ENCODE measurements at places on chromosomes 5 and 9.

GRCh38 chr9:131727795-131728545, 11.9 kb downstream of the RAPGEF1 start:
- DNase-seq = peak; percentile 23

- no peak for DNase-seq
Measured at GRCh38 chr5:116178925-116179324, 94.1 kb downstream of the COMMD10 start.

DNA sequence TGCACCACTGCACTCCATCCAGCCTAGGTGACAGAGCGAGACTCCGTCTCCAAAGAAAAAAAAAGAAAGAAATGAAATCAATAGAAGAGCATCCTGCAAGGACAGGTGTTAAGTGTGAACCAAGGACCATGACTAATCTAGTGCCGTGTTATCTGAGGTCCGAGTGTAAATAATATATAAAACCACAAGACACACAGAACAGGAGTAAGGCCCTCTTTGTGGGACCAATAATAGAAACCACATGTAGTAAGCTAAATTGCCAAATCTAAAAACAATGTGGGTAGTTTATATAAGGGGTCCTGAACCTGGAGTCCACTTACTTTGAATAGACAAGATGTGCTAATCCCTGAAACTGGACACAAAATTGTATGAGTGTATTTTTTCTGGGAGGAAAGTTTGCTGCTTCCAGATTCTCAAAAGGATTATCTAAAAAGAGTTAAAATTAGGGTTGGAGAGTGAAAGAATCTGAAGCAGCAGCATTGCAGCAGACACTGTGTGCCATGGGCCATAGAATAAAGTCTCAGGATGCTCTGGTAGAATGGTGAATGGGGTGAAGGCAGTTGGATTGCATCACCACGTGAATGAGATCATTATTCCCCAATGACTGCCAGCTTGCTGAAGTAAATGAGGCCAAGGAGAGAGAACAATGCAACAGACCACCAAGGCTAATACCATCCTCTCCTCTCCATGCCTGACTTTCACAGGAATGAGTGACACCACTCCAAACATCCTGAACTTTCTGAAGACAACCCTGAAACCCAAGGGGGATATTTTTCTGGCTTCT, 222.7 kb downstream of the DCP2 start:
- DNase-seq = no peak

DNA sequence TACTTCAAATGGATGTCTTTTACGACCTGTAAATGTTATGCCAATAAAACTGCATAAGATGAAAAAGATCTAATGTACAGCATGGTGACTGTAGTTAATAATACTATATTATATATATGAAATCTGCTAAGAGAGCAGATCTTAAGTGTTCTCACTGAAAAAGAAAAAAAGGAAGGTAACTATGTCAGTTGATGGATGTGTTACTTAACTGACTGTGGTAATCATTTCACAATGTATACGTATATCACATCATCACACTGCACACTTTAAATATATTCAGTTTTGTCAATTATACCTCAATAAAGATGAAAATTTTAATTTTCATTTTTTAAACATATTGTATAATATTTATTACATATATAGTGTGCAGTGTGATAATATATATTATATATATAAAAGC, 31.9 kb downstream of the THBS4 start:
- DNase-seq = no peak

- DNase-seq = no peak
Measured at GRCh38 chr5:56383761-56384160, 150.6 kb upstream of the ANKRD55 start.

- peak; percentile 28 for DNase-seq
Measured at GRCh38 chr9:2493109-2493508, 128.5 kb upstream of the VLDLR start.

GRCh38 chr5:8213701-8214240, 344.8 kb downstream of the MTRR start:
- no peak for DNase-seq

- no peak for DNase-seq
Measured at GRCh38 chr5:14295610-14296009, 152.5 kb downstream of the TRIO start.

GRCh38 chr9:136049491-136050265, 45.4 kb downstream of the NACC2 start:
- DNase-seq = no peak

GRCh38 chr5:122908662-122909061, 63.2 kb downstream of the SNX24 start:
- no peak for DNase-seq

DNA sequence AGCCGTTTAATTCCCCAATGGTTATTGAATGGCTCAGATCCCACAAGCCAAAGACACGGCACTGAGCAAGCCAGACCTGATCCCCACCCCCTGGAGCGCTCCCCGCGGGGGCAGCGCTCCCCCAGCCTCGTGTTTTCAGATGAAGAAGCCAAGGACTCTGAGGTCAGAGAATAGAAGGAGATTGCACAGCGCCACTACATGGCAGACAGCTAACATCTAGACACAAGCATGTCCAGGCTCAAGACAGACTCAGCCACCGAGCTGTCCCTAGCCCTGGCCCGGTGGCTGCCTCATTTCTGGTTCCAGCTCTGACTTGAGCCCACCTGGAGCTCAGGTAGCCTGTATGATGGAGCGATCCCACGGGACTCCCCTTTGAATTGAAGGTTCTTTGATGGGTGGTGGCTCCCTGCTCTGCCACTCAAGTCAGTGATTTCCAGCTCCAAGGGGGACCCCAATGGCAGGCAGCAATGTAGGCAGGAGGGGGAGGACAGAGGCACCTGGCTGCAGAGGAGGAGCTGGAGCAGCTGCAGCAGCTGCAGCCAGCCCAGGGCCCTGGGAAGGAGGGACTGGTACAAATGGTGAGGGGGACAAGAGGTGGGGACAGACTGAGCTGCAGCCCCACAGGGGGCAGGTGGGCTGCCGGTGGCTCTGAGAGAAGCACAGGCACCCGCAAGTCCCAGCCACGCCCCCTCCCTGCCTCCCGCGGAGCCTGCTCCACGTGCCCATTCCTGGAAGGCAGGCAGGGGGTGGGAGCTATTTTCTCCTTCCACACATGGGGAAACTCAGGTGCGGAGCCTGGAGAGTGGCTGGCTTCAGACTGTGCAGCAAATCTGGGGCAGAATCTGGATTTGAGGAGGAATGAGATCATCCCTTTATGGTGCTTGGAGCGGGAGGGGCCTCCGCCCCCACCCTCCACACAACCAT, 40.2 kb downstream of the NTNG2 start:
- no peak for DNase-seq

GRCh38 chr9:114935119-114935518, 4.7 kb upstream of the TNFSF8 start:
- no peak for DNase-seq

DNA sequence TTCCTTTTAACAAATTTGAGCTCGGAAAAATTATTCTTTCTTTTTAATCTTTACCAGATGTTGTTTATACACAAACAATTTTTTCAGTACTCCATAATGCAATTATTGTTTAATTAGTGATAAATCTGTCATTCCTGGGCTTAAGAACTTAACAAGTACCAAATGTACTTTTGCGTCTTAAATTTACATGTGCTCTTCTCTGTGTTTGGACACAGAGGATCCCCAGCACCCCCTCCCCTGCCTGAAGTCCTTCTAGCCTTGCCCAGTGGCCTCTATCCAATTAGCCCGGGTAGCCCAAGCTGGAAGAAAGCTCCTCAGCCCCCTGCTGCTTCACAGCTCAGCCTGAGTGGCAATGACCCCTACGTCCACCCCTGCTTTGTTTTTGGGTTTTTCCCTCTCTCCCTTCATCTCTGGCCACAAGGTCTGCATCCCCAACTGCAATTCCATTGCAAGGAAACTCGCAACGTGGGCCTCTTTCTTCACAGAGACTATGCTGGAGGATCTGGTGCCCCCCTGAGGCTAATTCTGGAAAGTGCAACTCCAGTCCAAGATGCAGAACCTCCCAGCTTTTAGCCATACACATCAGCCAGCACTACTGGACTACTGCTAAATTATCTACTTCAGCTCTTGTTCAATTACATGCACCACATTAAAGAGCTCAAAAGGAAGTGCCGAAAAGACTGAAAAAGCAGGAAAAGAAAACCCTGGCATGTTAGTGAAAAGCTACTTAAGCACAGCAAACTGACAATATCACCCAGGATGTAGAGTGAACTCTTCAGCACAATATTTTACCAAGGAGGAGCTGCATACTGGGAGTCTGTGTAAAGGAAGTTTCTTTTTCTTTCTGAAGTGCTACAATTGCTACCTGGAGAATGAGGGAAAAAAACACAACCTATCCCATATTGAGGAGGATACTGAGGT, 186.2 kb downstream of the FANCC start:
- peak; percentile 54 for DNase-seq

- DNase-seq = no peak
Measured at GRCh38 chr9:136198605-136199083, 6.3 kb downstream of the LHX3 start.

DNA sequence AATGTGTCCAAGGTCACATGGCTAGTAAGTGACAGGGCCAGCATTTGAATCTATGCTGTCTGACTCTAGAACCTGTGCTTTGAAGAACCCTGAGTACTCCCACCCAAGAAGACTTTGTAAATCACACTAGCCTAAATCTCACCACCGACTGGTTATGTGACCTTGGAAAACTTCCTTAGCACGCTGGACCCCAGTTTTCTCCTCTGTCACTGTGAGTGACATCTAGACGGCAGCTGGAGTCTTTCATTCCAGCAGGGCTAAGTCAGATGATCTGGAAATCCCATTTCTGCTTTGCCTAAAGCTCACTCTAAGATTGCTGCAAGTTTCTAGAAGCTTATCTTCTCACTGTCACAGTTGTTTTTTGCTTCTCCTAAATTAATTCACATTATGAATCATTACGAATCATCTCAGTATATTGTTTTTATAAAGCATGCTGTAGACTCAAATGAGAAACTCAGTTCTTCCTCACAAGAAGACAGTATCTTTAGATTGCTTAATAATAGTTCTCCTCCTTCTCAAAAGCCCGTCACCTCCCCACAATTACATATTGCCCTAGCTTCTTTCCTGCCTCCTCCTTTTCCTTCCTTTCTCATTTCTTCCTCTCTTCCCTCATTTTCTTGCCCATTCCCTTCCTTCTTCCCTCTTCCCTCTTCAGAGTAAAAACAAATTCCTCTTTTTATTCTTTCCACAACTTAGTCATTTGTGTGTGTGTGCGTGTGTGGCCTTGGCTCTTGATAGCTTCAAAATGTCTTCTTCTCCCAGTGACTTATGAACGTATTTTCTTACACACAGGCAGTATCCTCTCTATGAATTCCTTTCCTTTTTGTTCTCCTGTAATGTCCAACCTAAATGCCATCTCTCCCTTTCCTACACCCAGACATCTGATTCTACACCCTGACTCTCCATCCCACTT, 16.8 kb downstream of the ALDOB start:
- DNase-seq = no peak

Data from germinal center (tissue), 1 donor.